ENCODE measurements at places on chromosomes 11 and 22.

DNA sequence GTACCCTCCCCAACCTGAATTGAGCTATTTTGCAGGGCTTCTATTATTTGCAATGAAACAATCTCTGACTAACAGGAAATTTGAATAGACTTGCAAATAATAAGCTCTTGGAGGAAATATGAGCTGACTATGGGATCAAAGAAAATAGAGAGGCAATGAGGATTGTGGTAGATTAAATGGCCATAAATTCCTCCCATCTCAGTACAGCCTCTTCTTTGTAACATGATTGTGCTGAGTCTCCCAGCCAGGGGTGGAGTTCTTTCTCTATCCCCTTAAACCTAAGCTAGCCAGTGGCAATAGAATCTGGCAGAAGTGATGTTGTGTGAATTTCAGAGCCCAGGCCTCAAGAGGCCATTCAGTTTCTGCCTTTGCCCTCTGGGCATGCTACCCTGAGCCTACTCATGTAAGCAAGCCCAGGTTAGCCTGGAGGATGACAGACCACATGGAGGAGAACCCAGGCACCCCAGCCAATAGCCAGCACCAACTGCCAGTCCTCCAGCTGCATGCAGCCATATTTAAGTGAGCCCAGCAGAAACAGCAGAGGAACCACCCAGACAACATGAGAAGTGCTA is 86.8 kb upstream of the TP53I11 start:
- DNase-seq = no peak

DNA sequence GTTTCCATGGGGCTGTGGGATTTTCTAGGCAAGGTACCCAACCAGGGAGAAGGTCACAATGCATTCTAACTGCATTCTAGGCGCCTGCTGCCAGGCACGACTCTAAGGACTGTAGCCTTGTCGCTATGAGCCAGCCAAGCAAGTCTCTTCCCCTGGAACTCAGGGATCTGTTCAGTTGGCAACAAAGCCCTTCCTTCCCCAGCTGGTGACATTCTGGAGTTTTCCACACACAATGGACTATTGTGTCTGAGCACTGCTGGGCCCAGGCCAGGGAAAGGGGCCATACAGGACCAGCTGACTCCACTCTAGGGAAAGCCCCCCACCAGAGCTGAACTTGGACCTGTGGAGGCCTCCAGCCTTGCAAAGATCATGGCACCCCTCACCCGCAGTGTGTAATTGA is 116.8 kb downstream of the RRAS2 start:
- no peak for DNase-seq

GRCh38 chr11:100791103-100791502 is 104.0 kb downstream of the ARHGAP42 start:
- DNase-seq = no peak

GRCh38 chr22:28443526-28443876 is 236.1 kb downstream of the TTC28 start:
- DNase-seq = no peak

Data from hematopoietic multipotent progenitor cell treated with erythropoietin and hydrocortisone succinate and interleukin-3 and kit ligand, for 15 days (in vitro differentiated cells).